ENCODE measurements at places on chromosomes 4 and X. TPM values are rescaled to one million over a fixed set of nuclear protein-coding genes. Genes with fewer than 3 reads are reported as not detected.

Gene MAMLD1
- 0.21 TPM for total RNA-seq

- no peak overlapping the region for H3K27ac ChIP-seq
- no peak overlapping the region for H3K4me3 ChIP-seq
- DNase-seq, result no peak
- no peaks in the 10 kb centered on the region for H3K4me1 ChIP-seq
- H3K36me3 ChIP-seq, result 0 out of 2 replicates have a peak, but pooled peaks cover 11% of the 10 kb centered on the region
Observed at GRCh38 chr4:52903273-52903672, 41.2 kb downstream of the RASL11B start.

GRCh38 chr4:48727666-48728459 lies 52.2 kb downstream of the FRYL start:
- peak; percentile 38 for DNase-seq
- H3K27me3 ChIP-seq, result no peaks in the 10 kb centered on the region

GRCh38 chr4:173056710-173057109 lies 111.9 kb upstream of the GALNT7 start:
- H3K27me3 ChIP-seq, result no peaks in the 10 kb centered on the region
- no peak overlapping the region for H3K4me3 ChIP-seq
- DNase-seq, result no peak
- peaks cover under 1% of the 10 kb centered on the region for H3K4me1 ChIP-seq
- H3K36me3 ChIP-seq, result no peaks in the 10 kb centered on the region

- no peak overlapping the region for H3K27ac ChIP-seq
- no peaks in the 10 kb centered on the region for H3K27me3 ChIP-seq
- no peak for DNase-seq
- no peaks in the 10 kb centered on the region for H3K4me1 ChIP-seq
Observed at GRCh38 chrX:69051901-69052300, 113.4 kb downstream of the PJA1 start.

DNA sequence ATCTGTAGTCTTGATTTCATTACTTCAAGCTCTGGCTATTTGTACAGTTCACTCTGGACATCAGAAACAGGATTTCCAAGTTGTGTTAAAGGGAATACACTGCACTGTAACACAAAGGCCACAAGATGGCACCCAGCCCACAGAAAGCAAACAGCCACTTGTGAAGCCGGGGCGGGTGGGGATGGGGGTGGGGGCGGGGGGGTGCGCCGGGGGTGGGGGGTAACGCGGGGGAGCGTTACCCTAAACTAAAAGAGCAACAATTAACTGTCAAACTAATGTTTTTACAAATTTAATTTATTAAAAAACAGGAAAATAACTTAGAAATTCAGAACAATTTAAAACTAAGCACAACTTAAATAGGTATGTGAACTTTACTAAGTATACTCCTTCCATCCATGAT lies 27.3 kb downstream of the PRDX4 start:
- no peaks in the 10 kb centered on the region for H3K36me3 ChIP-seq
- H3K27ac ChIP-seq, result no peak overlapping the region
- H3K4me1 ChIP-seq, result no peaks in the 10 kb centered on the region
- H3K27me3 ChIP-seq, result no peaks in the 10 kb centered on the region
- H3K4me3 ChIP-seq, result no peak overlapping the region

Gene FRMD7
- not detected for total RNA-seq

GRCh38 chr4:141177171-141177570 lies 43.5 kb upstream of the ZNF330 start:
- no peak overlapping the region for H3K27ac ChIP-seq
- no peak for DNase-seq
- H3K4me1 ChIP-seq, result no peaks in the 10 kb centered on the region
- H3K4me3 ChIP-seq, result no peak overlapping the region

GRCh38 chr4:32987111-32987510 lies 2266.9 kb downstream of the PCDH7 start:
- no peaks in the 10 kb centered on the region for H3K27me3 ChIP-seq
- H3K36me3 ChIP-seq, result no peaks in the 10 kb centered on the region
- DNase-seq, result no peak

DNA sequence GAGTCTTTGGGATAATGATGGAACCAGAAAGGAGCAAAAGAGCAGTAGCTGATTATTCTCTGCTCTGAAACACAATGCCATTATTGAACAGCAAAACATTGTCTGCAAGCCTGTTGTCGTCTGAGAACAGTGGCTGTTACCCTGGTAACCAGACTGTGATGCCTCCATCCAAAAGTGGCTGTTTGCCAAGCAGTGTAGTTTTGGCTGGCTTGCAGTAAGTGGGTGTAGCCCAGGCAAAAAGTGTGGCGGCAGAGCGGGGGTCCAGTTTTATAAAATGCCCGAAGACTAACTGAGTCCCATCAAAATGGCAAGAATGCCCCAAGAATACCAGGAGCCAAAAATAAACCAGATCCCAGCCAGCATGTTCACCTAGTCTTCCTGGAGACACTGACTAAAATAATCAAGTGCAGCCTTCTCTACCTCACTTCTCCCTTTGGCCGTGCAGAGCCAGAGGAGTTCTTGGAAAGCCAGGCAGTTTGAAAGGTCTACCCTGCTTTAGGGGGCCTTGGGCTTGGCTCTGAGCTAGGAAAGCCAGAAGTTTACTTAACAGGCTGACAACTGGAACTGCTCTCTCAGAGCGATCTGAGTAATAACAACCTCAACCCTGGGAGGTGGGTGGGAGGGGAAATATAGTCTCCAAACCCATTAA lies 2.6 kb downstream of the PLP1 start:
- H3K4me1 ChIP-seq, result 0 out of 2 replicates have a peak, but pooled peaks cover 5% of the 10 kb centered on the region
- H3K27me3 ChIP-seq, result no peaks in the 10 kb centered on the region
- no peaks in the 10 kb centered on the region for H3K36me3 ChIP-seq
- H3K4me3 ChIP-seq, result no peak overlapping the region
- no peak for DNase-seq

GRCh38 chrX:96407501-96407900 lies 277.1 kb upstream of the DIAPH2 start:
- peaks cover 14% of the 10 kb centered on the region for H3K4me1 ChIP-seq
- DNase-seq, result no peak
- H3K36me3 ChIP-seq, result no peaks in the 10 kb centered on the region
- no peak overlapping the region for H3K4me3 ChIP-seq
- H3K27ac ChIP-seq, result no peak overlapping the region
- H3K27me3 ChIP-seq, result no peaks in the 10 kb centered on the region

DNA sequence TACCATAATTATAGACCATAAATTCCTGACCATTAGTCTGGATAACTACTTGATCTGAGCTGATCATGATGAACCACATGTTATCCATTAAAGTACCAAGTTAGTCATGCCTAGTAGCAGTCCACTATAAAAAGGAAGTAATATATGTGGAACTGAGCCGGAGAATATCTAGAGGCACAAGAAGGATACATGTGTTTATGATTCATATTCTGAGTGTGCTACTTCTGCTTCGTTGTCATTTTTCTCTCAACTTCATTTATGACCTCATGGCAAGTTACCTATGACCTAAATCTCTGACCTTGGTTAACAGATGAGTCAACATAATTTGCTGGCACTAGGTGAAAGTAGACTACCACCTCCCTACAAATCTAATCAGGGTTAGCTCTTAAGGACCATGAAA lies 56.5 kb upstream of the ANKRD17 start:
- no peak for DNase-seq
- H3K4me3 ChIP-seq, result no peak overlapping the region
- no peak overlapping the region for H3K27ac ChIP-seq

- H3K4me3 ChIP-seq, result no peak overlapping the region
- no peaks in the 10 kb centered on the region for H3K27me3 ChIP-seq
- H3K27ac ChIP-seq, result no peak overlapping the region
- no peaks in the 10 kb centered on the region for H3K4me1 ChIP-seq
- no peak for DNase-seq
Observed at GRCh38 chr4:148376151-148376550, 66.1 kb downstream of the NR3C2 start.

Gene SLC7A11
- total RNA-seq, result 32.2 TPM

Measured in GM23338 (cell line).